ENCODE measurements at places on chromosomes 5 and 9.

- no peak for DNase-seq
Measured at GRCh38 chr9:35367451-35367850, 122.5 kb upstream of the RUSC2 start.

DNA sequence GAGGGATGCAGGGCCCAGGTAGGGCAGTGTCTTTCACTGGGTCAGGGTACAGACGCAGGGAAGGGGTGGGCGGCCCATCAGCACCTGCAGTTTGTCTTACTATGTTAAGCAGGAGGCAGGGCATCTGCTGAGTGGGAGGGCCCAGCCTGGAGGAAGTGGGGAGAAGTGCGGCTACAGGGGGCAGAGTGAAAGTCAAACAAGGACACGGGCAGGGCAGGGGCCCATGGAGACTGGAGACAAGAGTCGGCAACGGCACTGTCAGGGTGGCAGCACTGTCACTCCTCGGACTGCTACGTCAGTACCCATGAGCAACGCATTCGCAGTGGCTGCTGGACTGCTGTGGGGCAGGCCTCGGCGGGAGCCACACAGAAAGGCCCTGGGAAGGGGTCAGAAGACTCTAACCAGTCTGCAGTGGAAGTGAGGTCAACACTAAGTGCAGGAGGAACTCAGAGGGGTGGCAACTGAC is 19.7 kb downstream of the CAMSAP1 start:
- peak; percentile 33 for DNase-seq

GRCh38 chr5:75640395-75640794 is 29.1 kb downstream of the ANKDD1B start:
- no peak for DNase-seq

GRCh38 chr9:95250462-95251221 is 66.9 kb downstream of the FANCC start:
- no peak for DNase-seq

DNA sequence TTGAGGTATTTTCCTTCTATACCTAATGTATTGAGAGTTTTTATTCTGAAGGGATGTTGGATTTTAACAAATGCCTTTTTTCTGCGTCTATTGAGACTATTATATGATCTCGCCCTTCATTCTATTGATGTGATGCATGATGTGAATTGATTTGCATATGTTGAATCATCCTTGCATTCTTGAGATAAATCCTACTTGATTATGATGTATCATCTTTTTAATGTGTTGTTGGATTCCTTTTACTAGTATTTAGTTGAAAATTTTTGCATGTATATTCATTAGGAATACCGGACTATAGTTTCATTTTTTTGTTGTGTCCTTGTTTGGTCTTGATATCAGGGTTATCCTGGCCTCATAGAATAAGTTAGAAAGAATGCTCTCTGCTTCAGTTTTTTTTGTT is 169.7 kb downstream of the NPR3 start:
- DNase-seq: no peak

DNA sequence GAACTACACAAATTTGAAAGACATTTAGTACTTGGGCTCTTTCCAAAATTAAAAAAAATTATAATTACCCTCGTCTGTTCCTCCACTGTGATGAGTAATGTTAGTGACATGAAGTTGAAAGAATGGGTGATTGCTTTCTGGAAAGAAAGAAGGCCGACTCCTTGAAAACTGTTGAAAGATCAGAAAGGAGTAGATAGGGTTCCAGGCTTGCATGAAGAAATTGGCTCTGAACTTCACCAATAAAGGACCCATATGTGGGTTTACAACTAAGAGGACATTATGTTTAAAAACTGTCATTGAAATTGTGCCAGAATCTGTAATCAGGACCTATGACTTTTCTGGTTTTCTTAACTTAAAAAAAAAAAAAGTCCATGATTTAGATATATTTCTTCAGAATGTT is 20.7 kb upstream of the MOCS2 start:
- no peak for DNase-seq

DNA sequence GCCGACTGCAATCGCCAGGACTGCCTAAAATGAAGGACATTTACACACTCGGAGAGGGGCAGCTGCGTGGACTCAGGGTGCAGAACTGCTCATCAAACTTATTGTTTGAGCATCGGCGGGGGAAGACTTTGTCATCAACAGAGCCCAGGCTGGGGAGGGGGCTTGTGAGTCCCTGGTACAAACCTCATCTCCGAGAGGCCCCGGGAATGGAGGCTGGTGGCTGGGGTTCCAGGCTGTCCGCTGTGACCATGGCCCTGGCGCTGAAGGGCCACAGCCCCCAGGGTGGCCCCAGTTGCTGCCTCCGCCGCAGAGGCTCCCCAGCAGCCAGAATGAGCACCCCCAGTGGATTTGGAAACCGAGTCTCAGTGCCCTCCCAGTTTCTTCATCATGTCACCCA is 46.1 kb upstream of the RNU6ATAC start:
- no peak for DNase-seq

- no peak for DNase-seq
Measured at GRCh38 chr5:132739232-132739631, 1.9 kb upstream of the KIF3A start.

GRCh38 chr9:128159522-128159783 is 612 bp upstream of the BBLN start:
- DNase-seq: no peak

DNA sequence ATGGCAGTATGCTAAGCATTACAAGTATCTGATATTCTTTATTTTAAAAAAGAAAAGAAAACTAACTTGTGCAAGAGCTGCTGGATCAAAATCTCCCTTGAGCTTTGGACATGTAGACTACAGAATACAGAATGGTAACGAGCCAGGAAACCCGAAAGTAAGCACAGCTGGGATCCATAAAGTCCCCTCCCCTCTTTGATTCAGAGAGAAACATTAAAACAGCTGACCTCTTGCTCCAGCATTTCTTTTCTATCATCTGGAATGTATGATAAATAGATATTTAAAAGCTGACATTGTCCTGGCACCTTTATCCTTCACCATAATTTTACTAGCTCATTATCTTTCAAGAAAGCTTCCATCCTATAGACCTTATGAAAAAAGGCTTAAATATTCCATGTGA is 28.2 kb upstream of the LPAR1 start:
- no peak for DNase-seq

GRCh38 chr9:115633104-115633503 is 515.1 kb upstream of the TNC start:
- DNase-seq: no peak

GRCh38 chr5:95216136-95216955 is 68.5 kb downstream of the MCTP1 start:
- DNase-seq: no peak

DNA sequence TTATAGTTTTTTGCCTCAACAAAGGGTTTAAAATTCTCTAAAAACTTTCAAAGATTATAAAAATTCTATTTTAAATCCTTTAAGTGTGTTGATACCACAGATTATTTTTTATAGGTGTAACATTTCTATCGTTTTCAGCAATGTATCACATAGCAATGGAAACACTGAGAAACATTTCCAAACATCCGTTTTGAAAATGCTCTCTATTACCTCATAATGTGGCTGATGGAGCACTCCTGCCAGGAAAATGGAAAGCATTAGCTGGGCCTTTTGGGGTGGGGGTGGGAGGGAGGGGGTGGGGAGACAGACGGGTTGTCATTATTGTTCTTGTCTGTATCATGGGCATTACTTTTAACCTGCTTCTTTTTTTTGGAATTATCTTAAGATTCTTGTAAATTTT is 516.5 kb downstream of the ACTL7B start:
- DNase-seq: no peak

GRCh38 chr9:127344368-127345000 is 52.5 kb upstream of the SLC2A8 start:
- no peak for DNase-seq

GRCh38 chr9:127931092-127931881 is 710 bp upstream of the PIP5KL1 start:
- DNase-seq: no peak

GRCh38 chr9:19200229-19200628 is 30.3 kb upstream of the DENND4C start:
- no peak for DNase-seq

DNA sequence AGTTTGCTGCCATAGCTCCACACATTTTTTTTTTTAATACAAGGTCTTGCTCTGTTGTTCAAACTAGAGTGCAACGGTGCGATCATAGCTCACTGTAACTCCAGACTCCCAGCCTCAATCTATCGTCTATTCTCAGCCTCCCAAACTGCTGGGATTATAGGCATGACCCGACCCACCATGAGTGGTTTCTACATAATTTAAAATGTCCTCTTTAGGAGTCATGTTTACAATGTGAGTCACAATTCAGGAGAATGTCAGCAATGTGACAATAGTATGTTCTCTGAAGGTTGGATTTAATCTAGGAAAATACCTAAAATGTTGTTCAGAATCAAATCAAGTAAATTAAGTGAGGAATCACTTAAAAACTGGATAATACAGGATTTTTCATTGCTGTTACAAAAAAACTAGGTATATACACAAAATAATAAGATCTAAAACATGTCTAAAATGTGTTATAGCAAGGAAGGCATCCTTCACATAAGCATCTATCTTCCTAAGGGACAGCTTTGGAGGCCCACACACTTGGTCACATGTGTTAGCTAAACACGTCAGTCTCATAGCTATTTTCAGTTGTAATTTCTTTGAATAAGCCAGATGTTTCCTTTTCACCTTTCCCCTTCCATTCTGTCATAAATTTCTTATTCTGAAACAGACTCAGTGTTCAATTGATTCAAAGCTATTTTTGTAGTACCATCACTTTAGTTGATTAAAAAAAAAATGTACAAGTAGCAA is 30.0 kb upstream of the ELAVL2 start:
- no peak for DNase-seq

DNA sequence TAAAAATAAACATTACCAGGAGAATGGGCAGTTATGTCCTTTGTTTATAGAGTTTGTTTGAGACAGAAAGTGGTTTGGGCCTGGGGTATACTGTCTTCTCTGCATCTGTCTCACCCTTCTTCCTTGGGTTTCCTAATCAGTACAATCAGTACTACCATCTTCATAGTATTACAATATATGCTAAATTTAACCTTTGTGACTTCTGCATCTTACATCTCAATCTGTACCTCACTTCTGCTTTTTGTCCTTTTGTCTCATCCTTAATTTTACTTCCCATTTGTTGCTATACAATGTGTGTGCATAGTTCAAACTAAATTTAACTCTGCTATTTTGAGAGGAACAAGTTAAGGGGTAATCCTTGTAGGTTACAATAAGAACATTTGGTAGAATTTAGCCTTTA is 19.6 kb downstream of the FBXO38 start:
- DNase-seq: no peak

GRCh38 chr9:129343424-129344375 is 165.6 kb upstream of the IER5L start:
- DNase-seq: no peak
